ENCODE measurements at places on chromosomes 2 and 18. TPM values are rescaled to one million over a fixed set of nuclear protein-coding genes. Genes with fewer than 3 reads are reported as not detected.

Gene TNFAIP6
- total RNA-seq = 3.0 TPM

Gene MAP3K19
- not detected for total RNA-seq

Gene TIMM21
- total RNA-seq = 20.2 TPM

Gene GALNT3
- 25.8 TPM for total RNA-seq

Gene FZD7
- total RNA-seq = 13.6 TPM

Gene OXER1
- 1.1 TPM for total RNA-seq

Gene LAMA3
- 139 TPM for total RNA-seq

Gene LIMS1
- total RNA-seq = 97.6 TPM

Gene PREPL
- total RNA-seq = 43.4 TPM

Gene CRYGD
- not detected for total RNA-seq

- no peaks in the 10 kb centered on the region for H3K4me1 ChIP-seq
- no peaks in the 10 kb centered on the region for H3K36me3 ChIP-seq
- H3K27ac ChIP-seq = no peak overlapping the region
- H3K4me3 ChIP-seq = no peak overlapping the region
- H3K27me3 ChIP-seq = no peaks in the 10 kb centered on the region
Measured at GRCh38 chr2:128742467-128742866, 423.8 kb upstream of the HS6ST1 start.

- no peaks in the 10 kb centered on the region for H3K27me3 ChIP-seq
- peak overlapping the region; percentile 49 for H3K27ac ChIP-seq
- no peak for DNase-seq
- no peaks in the 10 kb centered on the region for H3K36me3 ChIP-seq
Measured at GRCh38 chr18:32317651-32318050, 127.8 kb downstream of the MEP1B start.

GRCh38 chr2:156901373-156902031, 356.0 kb upstream of the GALNT5 start:
- no peaks in the 10 kb centered on the region for H3K4me1 ChIP-seq
- H3K27ac ChIP-seq = no peak overlapping the region
- no peak overlapping the region for H3K4me3 ChIP-seq
- no peaks in the 10 kb centered on the region for H3K36me3 ChIP-seq
- no peak for DNase-seq

DNA sequence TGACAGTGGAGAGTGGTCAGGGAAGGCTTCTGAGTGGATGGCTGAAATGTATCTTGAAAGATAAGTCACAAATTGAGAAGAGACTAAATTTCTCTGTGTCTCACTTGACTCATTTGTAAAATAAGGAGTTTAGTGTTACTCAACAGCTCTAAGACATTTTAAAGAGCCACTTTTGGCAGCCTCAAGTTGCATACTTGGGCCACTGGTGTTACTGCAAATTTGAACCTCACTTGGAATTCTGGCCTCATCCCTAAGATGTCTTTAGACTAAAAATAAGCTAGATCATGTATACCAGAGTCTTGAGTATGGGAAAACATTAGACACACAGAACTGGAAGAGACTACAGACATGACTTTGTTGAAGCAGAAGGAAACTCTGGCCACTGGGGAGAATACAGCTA, 4.5 kb upstream of the MTLN start:
- no peak overlapping the region for H3K27ac ChIP-seq
- H3K4me3 ChIP-seq = no peak overlapping the region
- H3K27me3 ChIP-seq = no peaks in the 10 kb centered on the region
- H3K4me1 ChIP-seq = no peaks in the 10 kb centered on the region
- no peaks in the 10 kb centered on the region for H3K36me3 ChIP-seq
- DNase-seq = no peak

DNA sequence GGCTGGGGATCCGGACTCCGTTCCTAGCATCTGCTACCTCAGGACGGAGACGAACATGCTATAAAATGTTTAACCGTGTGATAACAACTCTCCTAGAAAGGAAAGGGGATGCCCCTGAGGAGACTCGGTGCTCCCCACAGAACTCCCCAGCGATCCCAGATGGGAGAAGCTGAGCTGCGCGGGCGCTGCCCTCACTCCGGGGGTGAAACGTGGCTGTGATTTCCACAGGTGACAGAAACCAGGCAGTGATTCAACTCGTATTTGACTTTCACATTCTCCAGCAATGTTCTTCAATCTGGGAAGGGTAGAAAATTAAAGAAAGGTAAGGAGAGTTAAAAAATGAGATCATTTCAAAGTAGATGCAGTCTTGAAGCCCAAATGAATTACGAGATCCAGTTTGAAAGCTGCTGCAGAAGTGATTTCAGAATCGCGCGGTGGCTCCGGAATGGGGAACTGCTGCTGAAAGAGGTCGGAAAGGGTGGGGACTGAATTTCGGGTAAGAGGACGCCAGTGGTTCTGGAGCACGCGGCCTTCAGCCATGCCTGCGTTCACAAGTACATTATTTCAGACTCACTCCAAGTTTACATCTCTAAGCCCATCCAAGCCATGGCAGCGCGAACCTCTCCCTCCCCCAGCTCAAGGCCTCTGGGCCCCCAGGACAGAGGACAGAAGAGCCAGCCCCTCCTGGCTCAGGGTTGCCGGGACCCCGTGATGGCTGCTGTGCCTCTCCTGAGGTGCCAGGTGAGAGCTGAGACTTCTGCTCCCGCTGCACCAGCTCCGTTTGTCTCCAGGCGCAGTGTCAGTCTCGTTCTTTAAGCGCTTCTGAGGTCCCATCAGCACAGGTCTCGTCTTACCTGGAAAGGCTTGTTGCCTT, 39.5 kb downstream of the ADNP2 start:
- peaks cover 5% of the 10 kb centered on the region for H3K4me1 ChIP-seq
- H3K27me3 ChIP-seq = no peaks in the 10 kb centered on the region
- H3K27ac ChIP-seq = no peak overlapping the region
- no peaks in the 10 kb centered on the region for H3K36me3 ChIP-seq

GRCh38 chr2:20282916-20283592, 58.1 kb upstream of the SDC1 start:
- DNase-seq = no peak
- H3K27me3 ChIP-seq = no peaks in the 10 kb centered on the region
- H3K4me1 ChIP-seq = no peaks in the 10 kb centered on the region
- no peak overlapping the region for H3K4me3 ChIP-seq

GRCh38 chr2:67384123-67384822, 12.9 kb upstream of the ETAA1 start:
- no peak for DNase-seq
- no peaks in the 10 kb centered on the region for H3K4me1 ChIP-seq
- no peaks in the 10 kb centered on the region for H3K27me3 ChIP-seq
- H3K27ac ChIP-seq = no peak overlapping the region
- no peak overlapping the region for H3K4me3 ChIP-seq

DNA sequence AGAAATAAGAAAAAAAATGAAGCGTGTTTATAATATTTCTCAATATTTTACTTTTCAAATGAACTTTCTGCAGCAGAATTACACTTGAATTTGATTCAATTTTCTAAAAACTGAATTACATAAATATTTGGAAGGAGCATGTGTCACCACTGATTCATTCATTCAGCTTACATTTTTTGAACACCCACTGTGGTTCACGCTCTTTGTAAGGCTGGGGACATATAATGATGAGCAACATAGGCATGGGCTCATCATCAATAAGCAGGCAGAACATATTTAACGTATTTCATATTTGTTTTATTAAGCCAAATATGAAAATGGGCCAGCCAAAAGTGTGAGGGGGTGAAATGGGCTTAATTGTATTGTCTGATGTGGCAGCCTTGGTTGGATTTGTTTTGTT, 209.1 kb downstream of the CTNNA2 start:
- H3K27me3 ChIP-seq = no peaks in the 10 kb centered on the region
- H3K4me1 ChIP-seq = no peaks in the 10 kb centered on the region
- DNase-seq = no peak
- H3K27ac ChIP-seq = no peak overlapping the region
- H3K36me3 ChIP-seq = no peaks in the 10 kb centered on the region

GRCh38 chr2:67258831-67259230, 138.3 kb upstream of the ETAA1 start:
- DNase-seq = no peak
- no peaks in the 10 kb centered on the region for H3K27me3 ChIP-seq
- no peak overlapping the region for H3K4me3 ChIP-seq
- no peaks in the 10 kb centered on the region for H3K4me1 ChIP-seq

GRCh38 chr2:191048073-191048472, 34.1 kb upstream of the STAT1 start:
- peaks cover 12% of the 10 kb centered on the region for H3K4me1 ChIP-seq
- H3K27ac ChIP-seq = no peak overlapping the region
- H3K4me3 ChIP-seq = no peak overlapping the region
- H3K36me3 ChIP-seq = no peaks in the 10 kb centered on the region
- H3K27me3 ChIP-seq = no peaks in the 10 kb centered on the region
- no peak for DNase-seq

GRCh38 chr2:20724500-20725053, 57.6 kb downstream of the GDF7 start:
- no peak overlapping the region for H3K27ac ChIP-seq
- no peak overlapping the region for H3K4me3 ChIP-seq
- no peaks in the 10 kb centered on the region for H3K36me3 ChIP-seq
- H3K4me1 ChIP-seq = peaks cover 13% of the 10 kb centered on the region

- no peaks in the 10 kb centered on the region for H3K36me3 ChIP-seq
- H3K4me3 ChIP-seq = no peak overlapping the region
- H3K4me1 ChIP-seq = no peaks in the 10 kb centered on the region
- DNase-seq = no peak
Measured at GRCh38 chr18:5431836-5432575, 111.8 kb downstream of the EPB41L3 start.

DNA sequence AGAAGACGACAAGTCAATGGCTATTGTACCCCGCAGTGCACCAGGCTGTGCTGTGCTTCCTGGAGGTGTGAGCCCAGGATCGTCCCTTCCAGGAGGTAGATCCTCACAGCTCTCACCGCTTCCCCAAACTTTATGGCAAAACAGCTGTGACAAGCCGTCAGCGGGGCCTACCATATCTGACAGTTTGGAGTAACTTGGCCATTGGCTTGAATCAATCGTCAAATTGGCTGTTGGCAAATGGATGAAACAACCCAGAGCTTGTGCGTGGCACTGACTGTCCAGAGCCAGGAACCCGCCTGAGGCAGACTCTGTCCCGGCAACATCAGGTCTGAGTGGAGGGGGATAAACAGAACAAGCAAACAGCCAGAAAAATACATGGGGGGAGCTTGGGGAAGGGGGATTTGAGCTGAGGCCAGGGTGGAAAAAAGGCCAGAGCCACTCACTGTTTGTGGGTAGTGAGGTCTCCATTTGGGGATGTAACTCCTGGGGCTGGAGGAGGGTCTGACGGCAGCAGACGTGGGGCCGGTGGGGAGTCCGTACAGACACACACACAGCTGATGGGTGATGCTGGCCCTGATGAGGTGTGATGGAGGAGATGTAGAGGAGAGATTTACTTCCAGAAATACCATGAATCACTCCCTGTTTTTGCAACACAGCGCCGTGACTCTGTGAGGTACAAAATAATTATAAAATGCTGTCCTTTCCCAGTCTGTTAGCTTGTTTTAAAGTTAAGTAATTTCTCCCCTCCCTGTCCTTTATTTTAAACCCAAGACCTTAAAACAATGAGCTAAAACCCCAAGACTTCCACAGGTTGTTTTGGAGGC, 174.8 kb downstream of the TWIST2 start:
- H3K27me3 ChIP-seq = no peaks in the 10 kb centered on the region
- H3K36me3 ChIP-seq = no peaks in the 10 kb centered on the region
- H3K4me3 ChIP-seq = no peak overlapping the region
- no peaks in the 10 kb centered on the region for H3K4me1 ChIP-seq
- H3K27ac ChIP-seq = no peak overlapping the region
- peak; percentile 35 for DNase-seq

DNA sequence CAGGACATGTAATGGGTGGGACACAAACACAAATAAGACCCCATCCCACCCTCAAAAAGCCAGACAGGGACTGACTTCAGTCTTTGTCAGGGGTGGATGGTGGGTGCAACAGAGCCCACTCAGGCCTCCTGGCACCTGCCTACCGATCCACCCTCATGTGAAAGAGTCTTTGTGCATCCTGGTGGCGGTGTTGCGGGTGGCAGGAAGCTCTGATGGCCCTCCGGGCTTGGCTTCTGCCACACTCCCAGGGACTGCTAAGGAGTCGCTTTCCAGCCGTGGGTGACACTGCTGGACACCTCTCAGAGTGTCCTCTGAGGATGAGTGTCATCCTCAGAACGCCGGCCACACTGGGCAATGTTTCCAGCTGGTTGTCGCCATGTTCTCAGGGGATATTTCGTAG, 92.6 kb downstream of the LDLRAD4 start:
- H3K4me1 ChIP-seq = no peaks in the 10 kb centered on the region
- H3K27me3 ChIP-seq = no peaks in the 10 kb centered on the region
- DNase-seq = no peak
- no peak overlapping the region for H3K4me3 ChIP-seq
- no peaks in the 10 kb centered on the region for H3K36me3 ChIP-seq
- H3K27ac ChIP-seq = no peak overlapping the region

- no peaks in the 10 kb centered on the region for H3K27me3 ChIP-seq
- H3K4me1 ChIP-seq = no peaks in the 10 kb centered on the region
- DNase-seq = no peak
- H3K36me3 ChIP-seq = no peaks in the 10 kb centered on the region
Measured at GRCh38 chr2:189255711-189256110, 76.2 kb upstream of the COL5A2 start.

- H3K27me3 ChIP-seq = no peaks in the 10 kb centered on the region
- no peak overlapping the region for H3K27ac ChIP-seq
- DNase-seq = peak; percentile 47
- no peak overlapping the region for H3K4me3 ChIP-seq
Measured at GRCh38 chr18:48637081-48637990, 98.5 kb downstream of the CTIF start.

DNA sequence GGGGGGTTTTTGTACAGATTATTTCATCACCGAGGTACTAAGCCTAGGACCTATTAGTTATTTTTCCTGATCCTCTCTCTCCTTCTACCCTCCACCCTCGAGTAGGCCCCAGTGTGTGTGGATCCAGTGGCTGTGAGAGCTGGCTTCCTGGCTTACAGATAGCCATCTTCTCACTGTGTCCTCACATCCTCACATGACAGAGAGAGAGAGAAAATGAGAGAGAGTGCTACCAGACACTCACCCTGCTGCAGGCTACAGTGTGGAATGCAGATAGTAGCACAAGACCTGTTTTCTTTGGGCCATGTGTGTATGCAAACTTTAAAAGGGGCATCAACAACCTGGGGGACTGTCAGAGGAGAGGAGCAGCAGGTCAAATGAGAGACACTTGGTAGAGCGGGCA, 9.5 kb downstream of the KCNK3 start:
- no peaks in the 10 kb centered on the region for H3K36me3 ChIP-seq
- H3K27me3 ChIP-seq = peaks cover 18% of the 10 kb centered on the region
- H3K4me3 ChIP-seq = no peak overlapping the region
- no peak for DNase-seq

DNA sequence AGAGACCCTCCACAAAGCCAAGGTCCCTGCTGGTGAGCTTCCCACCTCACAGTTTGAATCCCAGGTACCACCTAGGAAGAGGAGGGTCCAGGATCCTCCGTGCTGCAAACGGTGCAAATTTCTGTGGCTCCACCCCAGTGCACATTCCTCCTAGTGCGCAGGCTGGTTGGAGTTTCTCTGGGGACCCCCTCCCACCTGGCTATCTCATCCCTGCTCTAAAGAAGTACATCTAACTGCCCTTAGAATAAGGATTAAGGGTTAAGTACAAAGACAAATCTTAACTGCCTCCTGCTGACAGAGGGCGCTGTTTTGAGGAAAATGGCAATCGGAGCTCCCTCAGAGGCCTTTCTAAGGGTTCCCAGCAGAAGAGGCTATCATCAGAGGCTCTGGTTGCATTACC, 109.6 kb upstream of the FSIP2 start:
- H3K4me3 ChIP-seq = no peak overlapping the region
- no peak for DNase-seq
- H3K36me3 ChIP-seq = no peaks in the 10 kb centered on the region
- H3K4me1 ChIP-seq = no peaks in the 10 kb centered on the region

All from upper lobe of right lung (tissue), 1 donor.